ENCODE measurements at places on chromosomes 3 and 15.
A peak's percentile ranks its signal among the peaks of the same experiment; 100 is the strongest.

DNA sequence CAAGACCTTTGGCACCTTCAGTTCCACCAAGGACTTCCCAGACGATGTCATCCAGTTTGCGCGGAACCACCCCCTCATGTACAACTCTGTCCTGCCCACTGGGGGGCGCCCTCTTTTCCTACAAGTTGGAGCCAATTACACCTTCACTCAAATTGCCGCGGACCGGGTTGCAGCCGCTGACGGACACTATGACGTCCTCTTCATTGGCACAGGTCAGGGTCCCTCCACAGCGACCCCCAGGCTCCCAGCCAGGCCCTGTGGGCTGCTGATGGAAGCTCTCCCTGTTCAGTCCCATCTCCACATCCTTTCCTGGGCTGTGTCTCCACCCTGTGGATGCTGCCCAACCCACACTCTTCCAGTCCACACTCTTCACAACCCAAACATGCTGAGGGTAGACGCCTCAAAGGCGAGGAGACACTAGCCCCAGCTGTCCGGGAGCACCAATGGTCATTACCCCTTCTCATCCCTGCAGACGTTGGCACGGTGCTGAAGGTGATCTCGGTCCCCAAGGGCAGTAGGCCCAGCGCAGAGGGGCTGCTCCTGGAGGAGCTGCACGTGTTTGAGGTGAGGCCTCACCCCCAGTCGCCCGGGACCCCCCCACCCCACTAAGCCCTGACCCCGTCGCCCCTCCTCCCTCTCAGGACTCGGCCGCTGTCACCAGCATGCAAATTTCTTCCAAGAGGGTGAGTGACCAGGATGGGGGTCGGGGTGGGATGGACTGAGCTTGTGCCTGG, 4.3 kb upstream of the LSMEM2 start:
- peak; percentile 53 for DNase-seq

DNA sequence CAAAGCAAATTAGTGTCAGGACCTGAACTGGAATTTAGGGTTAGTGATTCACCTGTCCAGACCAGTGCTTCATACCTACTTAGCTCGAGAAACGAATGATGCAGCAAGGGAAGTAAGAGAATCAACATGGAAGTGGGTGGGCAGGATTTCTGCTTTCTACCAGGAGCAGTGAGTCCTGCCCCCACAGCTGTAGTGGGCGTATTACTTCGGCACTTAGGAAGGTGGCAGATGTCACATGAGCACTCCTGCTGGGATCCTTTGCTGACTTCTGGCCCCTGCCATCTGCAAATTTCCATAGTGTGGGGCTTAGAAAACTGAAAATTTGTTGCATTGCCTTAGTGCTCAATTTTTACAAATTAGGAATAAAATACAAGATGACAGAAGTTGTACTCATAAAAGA, 31.2 kb downstream of the RYR3 start:
- no peak for DNase-seq

DNA sequence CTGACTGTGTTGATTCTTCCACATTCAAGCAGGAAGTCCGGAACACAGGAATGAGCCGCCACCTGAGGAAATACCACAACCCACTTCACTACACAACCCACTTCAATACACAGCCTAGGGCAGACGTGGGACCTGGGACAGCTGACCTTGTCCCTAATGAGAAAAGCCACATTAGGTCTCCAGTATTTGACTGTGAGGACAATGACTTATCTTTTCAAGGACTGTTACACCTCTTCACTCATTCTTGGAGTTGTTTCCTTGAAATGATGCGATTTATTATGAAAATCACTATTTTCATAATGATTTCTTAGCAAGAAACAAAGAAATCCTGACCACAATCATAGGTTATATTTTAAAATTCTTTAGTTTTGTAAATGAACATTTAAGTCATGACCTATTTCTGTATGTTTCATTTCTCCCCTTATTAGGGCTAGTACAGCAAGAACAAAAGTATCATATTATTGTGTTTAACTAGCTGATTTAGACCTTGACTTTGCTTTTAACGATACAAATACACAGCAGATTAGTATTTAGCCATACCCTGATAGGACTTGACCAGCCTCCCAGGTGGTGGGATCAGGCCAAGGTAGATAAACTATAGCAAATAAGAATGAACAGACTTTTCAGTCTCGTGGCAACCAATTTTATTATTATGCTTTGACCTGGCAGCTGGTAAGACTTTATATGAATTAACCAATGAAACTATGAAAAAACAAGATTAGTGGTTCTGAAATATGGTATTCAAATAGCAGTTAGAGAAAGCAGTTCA, 6.0 kb downstream of the RAB27A start:
- DNase-seq: no peak

DNA sequence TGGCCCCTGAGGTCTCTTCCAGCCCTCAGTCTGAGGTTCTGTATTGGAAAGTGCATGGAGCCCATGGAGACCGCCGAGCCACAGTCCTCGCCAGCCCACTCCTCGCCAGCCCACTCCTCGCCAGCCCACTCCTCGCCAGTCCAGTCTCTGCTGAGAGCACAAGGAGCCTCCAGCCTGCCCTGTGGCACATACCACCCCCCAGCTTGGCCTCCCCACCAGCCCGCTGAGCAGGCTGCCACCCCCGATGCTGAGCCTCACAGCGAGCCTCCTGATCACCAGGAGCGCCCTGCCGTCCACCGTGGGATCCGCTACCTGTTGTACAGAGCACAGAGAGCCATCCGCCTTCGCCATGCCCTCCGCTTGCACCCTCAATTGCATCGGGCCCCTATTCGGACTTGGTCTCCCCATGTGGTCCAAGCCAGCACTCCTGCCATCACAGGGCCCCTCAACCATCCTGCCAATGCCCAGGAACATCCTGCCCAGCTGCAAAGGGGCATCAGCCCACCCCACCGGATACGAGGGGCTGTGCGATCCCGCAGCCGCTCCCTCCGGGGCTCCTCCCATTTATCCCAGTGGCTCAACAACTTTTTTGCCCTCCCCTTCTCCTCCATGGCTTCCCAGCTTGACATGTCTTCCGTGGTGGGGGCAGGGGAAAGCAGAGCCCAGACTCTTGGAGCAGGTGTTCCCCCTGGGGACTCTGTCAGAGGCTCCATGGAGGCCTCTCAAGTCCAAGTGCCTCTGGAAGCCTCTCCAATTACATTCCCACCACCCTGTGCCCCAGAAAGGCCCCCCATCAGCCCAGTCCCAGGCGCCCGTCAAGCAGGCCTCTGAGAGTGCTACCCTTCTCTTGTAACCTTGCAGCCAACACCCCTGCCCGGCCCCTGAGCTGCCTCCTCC, 40.9 kb downstream of the PML start:
- no peak for DNase-seq

GRCh38 chr3:159458982-159459381, 529.7 kb upstream of the IL12A start:
- no peak for DNase-seq

GRCh38 chr3:124694486-124694885, 35.8 kb upstream of the UMPS start:
- DNase-seq: no peak

- DNase-seq: no peak
These were observed 7.6 kb downstream of the OR5K4 start for GRCh38 chr3:98361289-98361688.

DNA sequence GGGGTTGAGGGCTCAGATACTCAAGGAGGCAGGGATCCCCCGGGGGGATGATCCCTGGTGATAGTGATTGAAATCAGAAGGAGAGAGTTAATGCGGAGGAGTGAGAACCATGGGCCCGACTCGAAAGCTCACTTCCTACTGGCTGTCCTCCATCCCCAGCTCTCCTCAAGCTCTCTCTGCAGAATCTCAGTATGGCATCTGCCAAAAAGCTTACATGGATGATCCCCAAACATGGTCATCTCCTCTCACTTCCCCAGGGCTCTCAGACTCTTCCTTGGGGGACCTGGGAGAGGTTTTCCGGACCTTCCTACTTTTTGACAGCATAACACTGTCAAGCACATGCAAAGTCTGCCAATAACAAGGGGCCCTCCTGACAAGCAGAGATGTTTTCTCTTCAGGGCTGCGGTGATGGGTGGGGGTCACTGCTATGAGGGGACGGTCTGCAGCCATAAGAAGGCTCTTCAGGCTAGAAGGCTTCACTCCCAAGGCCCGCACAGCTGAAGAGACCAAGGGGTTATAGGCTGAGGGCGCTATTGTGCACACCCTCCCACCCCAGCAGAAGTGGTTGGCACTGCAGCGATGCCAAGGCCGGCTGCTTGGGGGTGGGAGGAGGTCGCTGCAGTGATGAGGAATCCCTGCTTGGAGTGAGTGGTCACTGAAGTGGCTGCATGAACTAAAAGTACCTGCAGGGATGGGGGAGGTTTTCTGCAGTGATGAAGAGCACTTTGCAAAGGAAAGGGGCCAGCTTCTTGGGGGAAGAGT, 828 bp upstream of the VWA5B2 start:
- no peak for DNase-seq

- DNase-seq: no peak
These were observed 113.5 kb upstream of the BHLHE40 start for GRCh38 chr3:4865714-4866113.

- DNase-seq: no peak
These were observed 497 bp upstream of the CLASP2 start for GRCh38 chr3:33718595-33718907.

GRCh38 chr3:53804697-53805462, 41.3 kb downstream of the CHDH start:
- no peak for DNase-seq

- DNase-seq: no peak
These were observed 4.4 kb upstream of the FOXP1 start for GRCh38 chr3:71587958-71588357.

DNA sequence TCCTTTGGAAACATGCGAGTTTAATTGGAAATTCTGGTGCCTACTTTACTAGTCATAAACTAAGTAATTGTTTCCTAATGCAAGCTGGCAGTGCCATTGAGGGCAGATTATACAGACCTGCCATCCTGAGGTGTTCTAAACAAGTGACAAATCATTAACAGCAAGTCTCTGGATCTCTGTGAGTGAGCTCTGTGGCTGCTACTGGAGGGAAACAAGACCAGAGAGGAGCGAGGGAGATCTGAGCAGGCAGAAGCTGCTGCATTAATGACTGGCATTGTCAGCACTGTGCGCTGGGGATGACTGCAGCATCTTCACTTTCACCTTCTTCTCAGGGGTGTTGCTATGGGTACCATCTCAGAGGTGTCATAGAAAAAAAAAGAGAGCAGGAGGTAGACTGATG, 308.4 kb upstream of the DPH6 start:
- DNase-seq: no peak

DNA sequence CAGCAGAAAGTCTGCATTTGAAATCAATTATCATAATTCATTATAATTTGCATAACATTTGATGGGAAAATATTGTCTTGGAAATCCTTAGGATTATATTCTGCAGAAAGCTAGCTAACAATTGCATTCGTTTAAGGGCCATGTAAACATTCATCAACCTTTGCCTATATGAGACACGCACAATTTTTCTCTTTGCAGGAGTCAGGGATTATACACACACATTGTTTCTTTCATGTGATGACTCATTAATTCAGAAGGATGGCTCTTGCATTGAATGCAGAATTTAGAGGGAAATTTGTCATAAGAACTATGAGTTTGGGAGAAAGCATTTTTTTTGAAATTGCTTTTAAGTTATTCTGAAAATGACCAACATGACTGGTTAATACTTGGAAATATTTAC, 844.7 kb downstream of the DIPK2A start:
- DNase-seq: no peak

DNA sequence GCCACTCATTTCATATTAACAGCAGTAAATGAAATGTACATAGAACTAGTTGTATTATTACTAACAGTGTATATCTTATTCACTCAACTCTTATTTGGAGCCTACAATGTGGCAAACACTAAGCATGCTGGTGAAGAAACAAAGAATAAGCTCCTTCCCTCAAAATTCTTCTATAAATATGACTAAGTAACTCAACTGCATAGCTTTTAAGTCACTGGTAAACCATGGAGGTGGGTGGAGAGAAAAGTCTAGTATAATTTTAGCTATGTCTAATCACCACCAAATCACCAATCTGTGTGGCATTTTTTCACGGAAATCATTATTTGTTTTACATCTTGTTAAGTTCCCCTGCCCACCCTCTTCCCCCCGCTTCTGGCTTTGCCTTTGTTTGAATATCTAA, 17.5 kb downstream of the COPS2 start:
- DNase-seq: no peak

GRCh38 chr3:42894698-42895579, 11.0 kb upstream of the ZNF662 start:
- no peak for DNase-seq

DNA sequence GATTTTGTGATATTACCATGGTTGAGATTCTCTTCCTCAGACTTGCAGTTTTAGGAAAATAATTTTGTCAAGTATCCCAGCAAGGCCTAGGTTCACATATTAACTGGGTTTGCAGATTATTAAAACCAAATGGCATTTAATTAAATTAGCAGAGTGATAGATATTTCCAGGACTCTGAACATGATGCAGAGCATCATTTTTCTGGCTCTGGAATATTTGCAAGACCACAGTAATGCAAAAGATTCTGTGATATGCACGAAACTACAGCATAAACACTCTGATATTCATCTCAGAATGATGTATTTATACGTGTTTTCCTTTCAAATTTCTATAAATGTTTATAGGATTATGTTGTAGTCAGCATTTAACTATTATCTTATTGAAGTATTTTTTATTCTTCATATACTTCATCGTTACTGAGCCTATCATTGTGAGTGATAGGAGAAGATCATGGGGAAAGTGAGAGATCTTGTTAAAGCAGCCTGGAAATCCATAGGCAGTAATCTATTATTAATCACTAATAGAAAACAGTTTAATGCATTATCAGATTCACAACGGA, 1245.6 kb downstream of the OTOL1 start:
- DNase-seq: no peak

- DNase-seq: no peak
These were observed 83.6 kb downstream of the COL6A5 start for GRCh38 chr3:130428871-130429712.

GRCh38 chr3:177284383-177284881, 87.2 kb upstream of the TBL1XR1 start:
- DNase-seq: no peak

DNA sequence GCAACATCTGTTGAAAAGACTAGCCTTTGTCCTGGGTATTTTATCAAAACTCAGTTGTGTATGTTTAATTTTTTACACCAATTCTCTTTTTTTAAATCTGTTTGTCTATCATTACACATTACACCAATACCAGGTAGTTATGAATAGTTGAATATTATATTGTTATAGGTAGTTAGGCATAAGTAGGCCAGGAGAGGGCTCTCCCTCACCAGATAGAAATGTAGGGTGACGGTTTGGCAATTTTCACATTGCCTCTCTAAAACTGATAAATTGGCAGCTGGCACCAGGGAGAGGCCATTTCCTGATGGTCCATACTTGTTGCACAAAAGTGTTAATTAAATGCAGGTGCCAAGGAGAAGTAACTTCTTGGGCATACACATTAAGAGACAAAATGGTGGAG, 483.1 kb upstream of the EPHA6 start:
- no peak for DNase-seq

DNA sequence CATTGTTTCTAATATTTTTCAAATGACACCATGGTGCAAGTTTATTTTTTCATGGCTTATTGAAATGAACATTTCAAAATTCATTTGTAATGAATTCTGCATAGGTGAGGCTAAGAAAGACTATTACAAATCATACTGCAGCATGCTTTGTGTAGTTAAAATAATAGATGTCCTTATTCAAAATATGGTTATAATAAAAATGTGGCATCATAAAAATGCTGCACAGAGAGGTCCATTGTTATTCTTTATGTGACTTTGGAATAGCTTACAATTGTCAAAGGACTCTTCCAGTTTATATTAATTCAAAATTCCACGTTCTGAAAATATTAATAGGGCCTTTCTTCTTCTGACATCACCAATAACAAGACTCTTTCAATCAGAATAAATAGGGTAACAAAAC, 222.7 kb downstream of the GAP43 start:
- no peak for DNase-seq

GRCh38 chr15:78073046-78073787, 4.3 kb downstream of the TBC1D2B start:
- no peak for DNase-seq

Data from stimulated activated CD4-positive, alpha-beta T cell treated with anti-CD3 and anti-CD28 coated beads, Interleukin-1b, Interleukin-23, amount 100 ng/mL, for 24 hours (primary cell).